ENCODE measurements at places on chromosomes 11 and 22.
A peak's percentile ranks its signal among the peaks of the same experiment; 100 is the strongest.

GRCh38 chr11:78254268-78254667, 65.5 kb downstream of the USP35 start:
- no peak for DNase-seq

DNA sequence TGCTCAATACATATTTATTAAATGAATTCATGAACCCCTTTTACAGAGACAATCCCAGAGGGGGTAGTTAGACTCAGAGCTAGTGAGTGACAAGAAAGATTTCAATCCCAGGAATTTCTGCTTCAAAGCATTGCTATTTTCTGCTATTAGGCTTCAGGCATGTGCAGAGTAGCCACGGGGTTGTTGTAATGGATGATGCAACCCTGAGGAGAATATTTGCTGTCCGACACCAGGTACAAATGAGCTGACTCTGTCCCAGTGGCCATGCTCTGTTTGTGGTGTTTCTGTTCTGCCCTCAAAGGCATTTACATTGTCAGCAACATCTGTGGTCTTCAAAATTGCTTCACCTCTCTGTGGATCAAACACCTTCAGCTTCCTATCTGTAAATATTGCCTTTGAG, 102.6 kb downstream of the CSNK2A3 start:
- no peak for DNase-seq

- no peak for DNase-seq
Observed at GRCh38 chr11:125375146-125375545, 120.9 kb downstream of the FEZ1 start.

DNA sequence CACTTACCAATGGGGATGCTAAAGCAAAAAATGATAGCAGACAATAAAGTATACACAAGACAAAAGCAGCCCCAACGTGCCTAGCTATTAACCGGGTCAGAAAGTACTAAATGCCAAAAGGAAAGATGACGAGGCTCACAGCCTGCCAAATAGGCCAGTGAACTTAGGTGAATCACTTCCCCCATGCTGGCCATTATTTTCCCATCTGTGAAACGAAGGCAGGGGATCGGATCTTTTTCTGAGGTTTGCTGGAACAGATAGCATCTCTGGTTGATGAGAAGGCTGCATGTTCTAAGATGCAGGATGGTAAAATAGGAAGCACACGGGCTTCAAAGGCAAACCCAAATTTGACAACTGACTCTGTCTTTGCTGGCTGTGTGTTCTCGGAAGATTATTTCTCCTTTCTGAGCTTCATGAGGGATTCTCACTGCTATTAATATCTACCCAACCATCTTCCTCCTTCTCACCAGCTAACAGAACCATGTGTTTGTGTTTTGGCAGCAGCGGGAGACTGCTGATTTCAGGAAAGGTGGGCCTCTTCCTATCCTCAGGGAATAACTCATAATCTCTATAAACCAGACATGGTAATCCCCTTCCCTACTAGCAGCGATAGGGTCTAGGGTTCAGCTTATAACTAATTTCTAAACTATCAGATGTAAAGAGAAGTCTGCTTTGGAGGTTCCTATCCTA, 390.7 kb downstream of the LARGE1 start:
- DNase-seq = no peak

DNA sequence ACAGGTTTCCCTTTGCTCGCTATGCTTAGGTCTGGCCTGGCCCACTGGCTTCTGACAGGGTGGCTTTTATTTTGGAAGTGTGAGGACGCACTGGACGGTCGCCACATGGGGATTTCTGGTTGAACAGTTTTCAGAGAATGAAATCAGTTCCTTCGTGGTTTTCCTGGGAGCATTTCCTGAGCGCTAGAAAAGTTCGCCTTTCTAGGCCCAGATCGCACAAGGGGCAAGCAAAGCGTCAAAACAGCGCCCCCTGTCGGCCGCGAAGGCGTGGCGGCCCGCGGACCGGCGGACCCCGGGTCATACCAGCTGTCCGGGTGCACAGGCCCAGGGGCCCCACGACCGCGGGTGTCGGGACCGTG, 12.7 kb upstream of the CYP2R1 start:
- peak; percentile 77 for DNase-seq

DNA sequence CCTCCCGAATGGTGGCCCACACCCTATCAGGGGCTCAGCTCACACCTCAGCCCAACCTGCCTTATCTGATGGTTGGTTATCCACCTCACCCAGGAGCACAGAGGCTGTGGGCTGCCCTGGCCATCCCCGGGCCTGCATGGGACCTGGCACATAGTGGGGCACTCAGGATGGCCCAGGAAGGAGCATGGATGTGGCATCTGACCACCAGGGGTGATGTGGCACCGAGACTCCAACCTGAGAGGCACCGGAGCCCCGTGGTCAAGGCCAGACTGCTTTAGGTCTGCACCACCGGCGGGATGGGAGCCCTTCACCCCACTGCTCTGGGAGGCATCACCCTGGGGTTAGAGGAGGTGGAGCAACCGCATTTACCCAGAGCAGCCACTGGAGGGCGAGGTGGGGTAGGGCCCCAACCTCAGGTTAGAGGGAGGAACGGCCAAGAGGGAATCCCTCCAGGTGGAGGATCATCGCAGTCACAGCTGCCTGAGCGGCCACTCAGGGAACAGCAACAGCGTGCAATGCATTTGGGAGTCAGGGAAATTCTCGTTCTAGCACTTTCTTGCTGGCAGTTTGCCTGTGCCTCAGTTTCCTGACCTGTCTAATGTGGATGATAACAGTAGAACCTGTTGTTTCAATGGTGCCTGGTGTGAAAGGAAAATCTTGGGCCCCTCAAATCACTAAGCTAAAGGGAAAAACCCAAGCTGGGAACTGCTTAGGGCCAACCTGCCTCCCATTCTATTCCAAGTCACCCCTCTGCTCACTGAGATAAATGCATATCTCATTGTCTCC, 52.9 kb upstream of the CARS1 start:
- DNase-seq = no peak

DNA sequence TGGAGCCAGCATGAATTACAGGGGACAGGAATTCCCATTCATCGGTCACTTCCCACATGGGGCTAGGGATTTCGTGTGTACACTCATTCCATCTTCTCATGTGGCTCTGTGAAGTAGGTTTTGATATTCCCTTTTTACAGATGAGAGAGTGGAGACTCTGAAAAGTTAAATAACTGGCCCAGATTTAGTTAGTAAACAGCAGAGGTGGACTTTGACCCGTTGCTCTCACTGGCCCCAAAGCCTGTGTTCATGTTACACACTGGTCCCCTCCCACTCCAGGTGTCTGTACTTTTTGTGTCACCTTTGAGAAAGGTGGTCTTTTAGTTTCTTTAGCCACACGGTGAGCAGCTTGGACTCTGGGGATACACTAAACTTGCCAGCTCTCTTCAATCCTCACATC, 108.5 kb downstream of the MICAL2 start:
- DNase-seq = no peak

DNA sequence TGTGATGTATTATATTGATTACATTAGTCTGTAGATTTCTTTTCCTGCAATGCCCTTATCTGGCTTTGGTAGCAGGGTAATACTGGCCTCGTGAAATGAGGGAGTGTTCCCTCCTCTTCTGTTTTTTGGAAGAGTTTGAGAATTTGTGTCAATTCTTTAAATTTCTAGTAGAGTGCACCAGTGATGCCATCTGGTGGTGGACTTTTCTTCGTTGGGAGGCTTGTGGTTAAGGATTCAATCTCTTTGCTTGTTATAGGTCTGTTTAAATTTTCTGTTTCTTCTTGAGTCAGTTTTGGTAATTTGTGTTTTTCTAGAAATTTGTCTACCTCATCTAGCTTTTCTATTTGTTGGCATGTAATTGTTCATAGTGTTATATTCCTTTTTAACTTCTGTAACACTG, 18.9 kb downstream of the SHANK3 start:
- DNase-seq = no peak

DNA sequence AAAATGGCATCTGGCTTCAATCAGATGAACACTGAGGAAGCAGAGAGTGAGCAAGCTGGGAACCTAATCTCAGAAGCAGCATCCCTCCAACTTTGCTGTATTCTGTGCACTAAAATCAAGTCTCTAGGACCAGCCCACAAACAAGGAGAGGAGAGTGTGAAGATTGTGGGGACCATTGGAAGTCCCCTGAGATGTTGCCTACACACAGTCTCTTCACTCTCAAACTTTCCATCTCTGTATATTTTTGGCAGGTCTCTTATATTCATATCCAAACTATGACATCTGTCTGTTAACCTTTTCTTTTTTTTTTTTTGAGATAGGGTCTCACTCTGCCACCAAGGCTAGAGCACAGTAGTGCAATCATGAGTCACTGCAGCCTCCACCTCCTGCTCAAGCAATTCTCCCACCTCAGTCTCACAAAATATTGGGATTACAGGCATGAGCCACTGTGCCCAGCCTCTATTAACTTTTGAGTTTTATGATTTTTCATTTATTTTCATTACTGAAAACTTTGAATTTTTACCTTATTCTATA, 1096.4 kb downstream of the TBC1D22A start:
- no peak for DNase-seq

GRCh38 chr11:119193001-119193400, 7.7 kb downstream of the NHERF4 start:
- no peak for DNase-seq

DNA sequence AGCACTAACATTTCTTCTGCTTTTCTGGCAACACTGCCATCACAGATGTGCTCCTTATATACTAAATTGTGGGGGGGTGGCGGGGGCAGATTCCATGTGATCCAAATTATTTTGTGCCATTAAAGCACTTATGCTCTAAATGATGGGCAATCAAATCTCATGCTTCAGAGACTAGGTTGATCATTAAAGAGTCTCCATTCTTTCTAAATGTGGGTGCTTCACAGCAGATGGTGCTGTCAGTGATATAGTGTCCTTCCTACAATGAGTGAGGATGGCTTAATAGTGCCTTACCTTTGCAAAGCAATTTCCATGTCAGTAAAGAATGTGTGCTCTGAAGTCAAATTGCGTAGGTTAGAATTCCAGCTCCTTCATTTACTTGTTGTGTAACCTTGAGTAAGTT, 589.8 kb downstream of the ETS1 start:
- no peak for DNase-seq

DNA sequence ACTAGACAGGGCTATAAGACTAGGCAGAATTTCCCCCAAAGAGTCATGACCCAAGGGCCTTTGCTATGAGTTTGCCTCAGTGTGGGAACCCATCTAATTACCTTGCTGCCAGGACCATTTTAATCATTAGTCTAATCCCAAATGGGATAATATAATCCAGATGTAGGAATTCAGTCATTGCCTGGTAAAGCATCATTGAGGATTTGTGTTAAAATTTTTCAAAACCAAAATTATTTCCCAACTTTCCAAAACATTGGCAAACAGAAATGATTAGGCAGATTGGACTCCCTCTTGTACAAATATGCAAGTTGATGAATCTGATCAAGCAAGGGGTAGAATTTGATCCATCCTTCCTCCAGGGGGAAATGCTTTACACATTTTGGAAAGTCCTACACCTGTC, 16.2 kb upstream of the MMP13 start:
- DNase-seq = no peak

DNA sequence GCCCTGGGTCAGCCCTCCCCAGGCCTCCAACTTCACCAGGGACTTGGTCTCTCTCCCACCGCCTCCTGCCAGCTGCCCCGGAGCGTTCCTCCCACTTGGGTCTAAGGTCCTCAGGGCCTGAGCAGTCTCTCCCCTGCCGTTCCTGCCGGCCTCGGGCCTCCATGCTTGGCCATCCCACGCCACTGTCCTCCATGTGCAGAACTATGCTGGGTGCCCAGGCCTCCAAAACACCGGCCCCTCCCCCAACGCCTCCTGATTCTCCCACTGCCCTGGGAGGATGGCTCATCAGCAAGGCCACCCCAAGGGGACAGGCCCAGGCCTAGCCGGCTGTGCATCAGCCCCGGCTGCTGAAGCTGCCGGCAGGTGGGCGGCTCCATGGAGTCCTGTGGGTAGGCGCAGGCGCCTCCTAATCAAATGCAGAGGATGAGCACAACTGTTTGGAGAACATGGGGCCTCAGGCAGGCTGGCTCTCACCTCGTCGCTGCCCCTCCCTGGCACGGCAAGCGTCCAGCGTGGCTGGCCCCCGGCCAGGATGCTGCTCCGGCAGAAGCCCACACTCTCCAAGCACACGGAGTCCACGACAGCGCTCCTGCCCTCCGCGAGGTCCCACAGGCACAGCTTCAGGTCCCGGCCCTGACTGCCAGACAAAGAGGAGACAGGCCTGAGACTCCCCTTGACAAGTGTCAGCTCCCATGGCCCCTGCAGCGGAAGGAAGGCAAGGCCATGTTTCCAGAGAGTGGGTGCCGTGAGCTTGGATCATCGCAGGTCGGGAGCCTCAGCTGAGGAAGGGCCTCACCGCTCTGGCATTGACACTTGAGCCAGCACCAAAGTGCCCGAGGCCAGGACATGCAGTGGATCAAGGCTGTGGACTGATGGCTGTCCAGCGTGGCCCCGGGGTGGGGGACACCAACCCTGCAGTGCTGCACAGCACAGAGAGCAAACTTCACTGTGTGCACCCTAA, 42.6 kb downstream of the GNB1L start:
- no peak for DNase-seq

- no peak for DNase-seq
Observed at GRCh38 chr22:46609724-46610201, 10.4 kb upstream of the GRAMD4 start.

DNA sequence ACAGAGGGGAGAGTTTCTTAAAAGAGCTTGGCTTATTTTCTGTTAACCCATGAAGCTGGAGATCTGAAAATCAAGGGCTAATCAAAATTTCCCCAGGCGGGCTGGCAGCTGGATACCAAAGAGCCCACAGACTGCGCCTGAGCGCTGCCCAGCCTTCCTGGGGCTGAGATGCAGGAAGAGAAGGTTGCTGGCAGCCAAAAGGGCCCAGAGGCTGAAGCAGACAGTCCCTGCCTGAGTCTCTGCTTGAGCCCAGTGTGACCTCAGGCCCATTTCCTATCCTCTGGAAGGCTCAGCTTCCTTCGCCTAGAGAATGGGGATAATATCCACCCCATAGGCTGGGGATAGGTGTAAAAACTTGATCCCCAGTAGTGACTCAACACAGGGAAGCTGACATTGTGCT, 49.1 kb downstream of the ARRB1 start:
- no peak for DNase-seq

DNA sequence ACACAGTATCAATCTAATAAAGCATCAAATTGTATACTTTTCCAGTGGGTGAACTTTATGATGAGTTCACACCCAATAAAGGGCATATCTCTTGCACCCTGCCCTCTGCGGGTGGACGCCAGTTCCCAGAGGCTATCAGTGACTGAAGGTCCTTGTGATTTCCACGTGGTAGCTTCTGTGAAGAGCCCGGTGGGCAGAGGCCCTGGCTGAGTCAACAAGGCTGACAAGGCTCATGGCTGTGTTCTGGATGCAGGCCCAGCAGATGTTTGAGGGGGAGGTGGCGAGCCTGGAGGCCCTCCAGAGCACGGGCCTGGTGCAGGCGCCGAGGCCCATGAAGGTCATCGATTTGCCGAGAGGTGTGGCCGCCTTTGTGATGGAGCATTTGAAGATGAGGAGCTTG, 71.4 kb downstream of the PIWIL3 start:
- DNase-seq = no peak

GRCh38 chr11:42054351-42054900, 595.0 kb upstream of the LRRC4C start:
- no peak for DNase-seq

All from activated CD4-positive, CD25-positive, alpha-beta regulatory T cell (primary cell).